ENCODE measurements at places on chromosomes 2 and 18.

DNA sequence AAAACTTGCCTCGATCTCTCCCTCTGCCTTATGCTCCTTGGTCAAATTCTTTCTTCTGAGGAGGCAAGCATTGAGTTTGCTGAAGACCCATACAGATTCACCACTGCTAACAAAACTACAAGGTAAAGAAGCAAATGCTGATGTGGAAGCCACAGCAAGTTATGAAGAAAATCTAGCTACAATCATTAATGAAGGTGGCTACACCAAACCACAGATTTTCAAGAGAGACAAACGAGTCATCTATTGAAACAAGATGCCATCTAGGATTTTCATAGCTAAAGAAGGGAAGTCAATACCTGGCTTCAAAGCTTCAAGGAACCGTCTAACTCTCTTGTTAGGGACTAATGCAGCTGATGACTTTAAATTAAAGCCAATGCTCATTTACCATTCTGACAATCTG is 203.2 kb downstream of the METTL4 start:
- ATAC-seq = no peak

- no peak for ATAC-seq
Observed at GRCh38 chr2:8403876-8404275, 278.0 kb upstream of the ID2 start.

DNA sequence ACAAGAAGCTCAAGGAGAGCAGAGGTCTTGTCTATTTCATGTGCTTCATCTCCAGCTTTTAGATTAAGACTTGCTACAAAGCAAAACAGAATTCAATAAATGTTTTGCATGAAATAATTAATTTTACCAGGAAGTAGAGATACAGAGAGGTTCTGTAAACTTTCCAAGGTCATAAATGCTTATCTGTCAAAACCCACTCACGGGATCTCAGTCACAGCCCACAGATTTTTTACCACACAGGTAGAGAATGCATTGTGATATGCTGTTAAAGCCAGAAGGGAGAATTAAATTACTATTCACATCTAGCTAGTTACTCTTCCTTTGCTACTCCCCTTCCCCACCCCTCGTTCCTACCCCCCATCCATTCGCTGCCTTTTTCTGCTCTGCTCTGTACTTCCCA is 205.5 kb downstream of the DNAH7 start:
- ATAC-seq = no peak

- no peak for ATAC-seq
Observed at GRCh38 chr18:48819276-48819675, 131.5 kb downstream of the SMAD7 start.

DNA sequence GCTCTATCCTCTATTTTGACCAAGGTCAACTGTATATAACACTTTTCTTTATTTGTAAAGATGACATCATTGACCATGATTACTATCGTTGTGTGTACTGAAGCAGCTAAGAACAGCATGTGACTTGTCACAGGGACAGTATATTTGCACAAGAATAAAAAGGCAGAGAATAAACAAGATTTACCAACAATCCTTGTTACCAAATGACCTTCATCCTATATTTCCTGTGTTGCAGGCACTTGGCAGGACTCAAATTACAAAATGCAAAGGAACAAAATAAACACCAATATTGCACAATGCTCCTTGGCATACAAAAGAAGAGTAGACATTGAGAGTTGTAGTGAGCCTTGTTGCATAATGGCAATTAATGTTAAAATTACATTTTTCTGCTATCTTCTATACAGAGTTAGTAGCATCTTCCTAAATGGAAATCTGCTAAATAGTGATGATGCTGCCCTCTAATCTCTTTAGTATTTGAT is 61.8 kb downstream of the RFTN2 start:
- ATAC-seq = no peak

- ATAC-seq = no peak
Observed at GRCh38 chr2:227183657-227184367, 19.4 kb downstream of the COL4A3 start.

DNA sequence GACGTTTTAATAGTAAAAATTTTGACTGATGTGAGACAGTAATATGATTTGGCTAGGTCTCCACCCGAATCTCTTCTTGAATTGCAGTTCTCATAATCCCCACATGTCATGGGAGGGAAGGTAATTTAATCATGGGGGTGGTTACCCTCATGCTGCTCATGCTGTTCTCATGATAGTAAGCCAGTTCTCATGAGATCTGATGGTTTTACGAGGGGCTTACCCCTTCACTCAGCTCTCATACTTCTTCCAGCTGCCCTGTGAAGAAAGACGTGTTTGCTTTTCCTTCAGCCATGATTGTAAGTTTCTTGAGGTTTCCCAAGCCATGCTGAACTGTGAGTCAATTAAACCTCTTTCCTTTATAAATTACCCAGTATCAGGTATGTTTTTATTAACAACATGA is 327.0 kb upstream of the CDH7 start:
- no peak for ATAC-seq

DNA sequence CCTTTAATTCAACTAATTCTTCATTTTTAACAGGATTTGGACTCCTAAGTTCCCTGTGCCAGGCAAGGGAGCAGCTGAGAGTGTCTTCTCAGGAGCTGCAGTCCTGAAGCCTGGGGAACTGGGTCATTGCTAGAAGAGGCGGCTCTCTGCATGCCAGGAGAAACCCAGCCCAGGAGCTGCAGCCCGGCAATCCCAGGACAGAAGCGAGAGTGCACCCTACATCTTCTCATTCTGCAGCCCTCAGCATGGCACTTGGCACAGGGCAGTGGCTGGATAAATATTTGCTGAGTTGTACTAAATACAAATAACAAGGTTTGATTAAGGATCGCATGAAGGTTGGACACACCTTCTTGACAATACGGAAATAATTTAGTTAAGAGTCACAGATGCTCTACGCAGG is 244.9 kb upstream of the PXDN start:
- ATAC-seq = no peak

- no peak for ATAC-seq
Observed at GRCh38 chr18:56575819-56576663, 62.4 kb downstream of the TXNL1 start.

DNA sequence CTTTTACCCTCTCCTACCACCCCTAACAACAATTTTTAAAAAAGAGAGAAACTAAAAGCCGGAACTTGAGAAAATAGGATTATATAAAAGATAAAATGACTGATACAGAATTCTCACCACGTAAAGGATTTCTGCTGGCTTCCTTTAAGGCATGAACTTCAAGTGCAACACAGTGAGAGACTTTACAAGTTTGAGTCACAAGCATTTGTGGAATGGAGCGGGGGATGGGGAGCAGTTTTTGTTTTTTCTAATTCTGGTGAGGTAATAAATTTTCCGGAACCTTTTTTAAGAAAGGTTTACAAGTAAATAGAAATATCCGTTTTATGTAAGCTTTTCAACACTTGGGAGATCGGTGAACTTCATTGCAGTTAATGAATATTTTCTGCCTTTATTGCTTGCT is 1.8 kb upstream of the CDH2 start:
- no peak for ATAC-seq

GRCh38 chr2:7165736-7166135 is 248.5 kb downstream of the RNF144A start:
- no peak for ATAC-seq

DNA sequence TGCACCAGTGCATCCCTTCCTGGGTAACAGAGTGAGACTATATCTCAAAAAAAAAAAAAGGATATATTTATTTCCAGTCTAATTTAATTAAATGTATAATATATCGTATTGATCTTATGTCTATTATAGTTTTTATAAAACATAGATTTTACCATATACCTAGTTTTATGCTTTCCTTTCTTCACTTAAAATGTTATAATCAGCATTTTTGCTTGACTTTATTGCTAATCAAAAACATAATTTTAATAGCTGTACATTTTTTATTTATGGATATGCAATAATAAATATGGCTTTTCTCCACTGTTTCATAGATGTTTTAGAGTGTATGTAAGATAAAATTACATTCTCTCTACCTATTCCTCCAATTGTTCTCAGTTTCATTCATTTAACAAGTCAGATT is 958.0 kb downstream of the EPHA4 start:
- ATAC-seq = no peak

GRCh38 chr2:230254152-230254881 is 28.8 kb downstream of the SP140 start:
- ATAC-seq = no peak

- no peak for ATAC-seq
Observed at GRCh38 chr2:108553209-108553919, 19.1 kb downstream of the LIMS1 start.

DNA sequence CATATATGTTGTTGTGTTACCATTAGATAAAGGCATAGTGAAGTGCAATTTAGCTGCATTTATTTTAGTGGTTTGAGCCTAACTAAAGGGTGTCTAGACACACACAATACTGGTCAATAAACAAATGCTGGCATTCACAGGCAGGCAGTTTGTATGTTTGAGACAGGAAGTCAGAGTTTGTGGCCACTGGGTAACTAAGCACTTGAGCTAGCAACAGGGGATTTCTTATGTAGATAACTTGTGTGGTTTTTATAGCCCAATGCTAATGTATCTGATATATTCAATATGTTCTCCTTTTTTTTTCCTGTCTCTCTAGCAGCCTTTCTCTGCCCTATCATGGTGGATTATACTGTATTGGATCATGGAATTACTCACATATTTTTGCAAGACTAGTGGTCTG is 38.1 kb downstream of the LRRTM4 start:
- ATAC-seq = no peak

- ATAC-seq = no peak
Observed at GRCh38 chr2:145020694-145021093, 500.8 kb upstream of the ZEB2 start.

DNA sequence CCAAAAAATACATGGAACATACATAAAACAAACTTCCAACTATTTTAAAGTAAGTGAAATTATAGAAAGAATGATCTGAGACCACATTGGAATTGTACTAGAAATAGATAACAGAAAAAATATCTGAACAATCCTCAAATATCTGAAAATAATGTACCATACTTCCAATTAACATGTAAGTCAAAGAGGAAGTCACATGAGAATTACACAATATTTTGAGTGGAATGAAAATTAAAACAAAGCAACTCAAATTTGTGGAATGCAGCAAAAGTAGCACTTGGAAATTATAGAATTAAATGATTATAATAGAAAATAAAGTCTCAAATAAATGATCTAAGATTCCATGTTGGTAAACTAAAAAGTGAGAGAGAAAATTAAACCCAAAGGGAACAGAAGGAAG is 38.3 kb upstream of the CTIF start:
- ATAC-seq = no peak

DNA sequence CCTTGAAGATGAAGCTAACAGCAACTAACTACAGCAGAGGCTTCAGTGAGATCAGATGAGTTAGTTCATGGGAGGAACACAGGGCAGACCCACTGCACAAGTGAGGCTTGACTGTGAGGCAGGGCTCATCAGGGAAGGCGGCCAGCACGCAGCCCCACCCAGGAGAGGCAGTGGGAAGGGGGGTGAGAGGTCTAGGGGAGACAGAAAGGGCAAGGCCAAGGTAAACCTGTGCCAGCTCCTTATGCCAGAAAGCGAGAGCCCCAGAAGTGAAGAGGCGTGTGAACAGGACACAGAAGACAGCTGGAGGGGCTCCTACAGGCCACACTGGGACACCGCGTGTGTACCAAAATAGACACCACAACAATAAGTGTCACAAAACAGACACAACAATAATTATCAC is 48.6 kb downstream of the ANO7 start:
- ATAC-seq = no peak

DNA sequence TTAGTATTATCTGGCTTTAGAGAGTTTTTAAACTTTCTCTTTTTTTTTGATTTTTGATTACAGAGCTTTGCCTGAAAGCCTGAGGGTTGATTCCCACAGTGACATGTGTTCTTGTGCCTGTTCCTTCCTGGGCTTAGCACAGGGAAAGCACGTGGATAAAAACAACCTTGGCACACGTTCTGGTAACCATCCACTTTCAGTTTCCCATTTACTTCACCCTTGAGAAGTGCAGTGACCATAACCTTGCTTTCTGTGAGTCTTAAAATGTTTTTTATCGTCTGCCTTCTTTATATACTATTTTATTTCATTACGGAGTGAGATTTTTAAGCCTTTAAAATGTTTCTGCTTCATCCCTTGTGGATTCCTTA is 11.5 kb downstream of the CD226 start:
- no peak for ATAC-seq

DNA sequence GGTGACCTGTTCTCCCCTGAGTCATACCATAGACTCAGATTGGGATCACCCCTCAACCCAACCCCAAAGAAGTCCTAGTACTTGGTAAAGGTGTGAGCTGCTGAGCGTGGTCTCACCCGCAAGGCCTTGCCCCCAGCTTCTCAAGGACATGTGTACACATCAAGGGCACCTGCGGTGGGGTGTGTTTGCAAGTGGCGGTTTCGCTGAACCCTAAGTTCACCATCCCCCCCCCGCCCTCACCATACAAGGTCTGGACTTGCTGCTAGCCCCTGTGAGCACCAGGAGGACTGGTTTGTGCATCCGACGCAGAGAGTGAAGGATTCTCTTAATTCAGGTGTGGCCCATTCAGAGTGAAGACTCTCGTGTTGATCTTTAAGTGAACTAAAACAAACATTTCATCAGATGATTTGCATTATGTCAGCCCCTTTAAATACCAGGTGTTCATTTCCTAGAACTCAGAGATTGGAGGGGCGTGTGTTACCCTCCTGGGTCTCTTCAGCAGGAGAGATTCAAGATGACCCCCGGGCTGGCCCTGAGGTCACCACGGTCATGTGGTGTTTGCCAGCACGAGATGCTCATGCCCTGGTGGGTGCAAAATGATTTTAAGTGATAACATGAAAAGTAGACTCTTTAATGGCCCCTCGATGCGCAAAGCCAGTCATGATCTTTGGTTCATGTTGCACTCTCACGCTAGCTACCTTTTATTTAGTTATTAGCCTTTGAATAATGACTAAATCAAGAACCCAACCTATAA is 27.8 kb downstream of the MTERF4 start:
- ATAC-seq = no peak

DNA sequence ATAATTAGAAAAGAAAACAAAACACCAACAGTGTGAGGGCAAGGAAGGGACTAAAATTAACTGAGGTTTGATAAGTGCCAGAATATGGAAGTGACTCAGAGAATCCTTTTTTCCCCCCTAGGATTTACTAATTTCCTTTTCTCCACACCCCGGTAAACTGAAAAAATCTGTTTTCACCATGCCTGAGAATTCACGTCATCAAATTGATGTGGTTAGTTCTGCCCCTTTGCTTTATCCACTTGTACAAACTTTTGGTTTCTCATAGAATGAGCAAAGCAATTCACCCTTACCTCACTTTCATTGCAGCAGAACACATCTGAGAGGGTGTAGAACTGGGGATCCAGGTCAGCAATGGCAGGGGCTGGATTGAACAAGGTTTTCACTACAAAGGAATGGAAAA is 57.8 kb downstream of the RBKS start:
- no peak for ATAC-seq

GRCh38 chr2:2501454-2502200 is 170.6 kb upstream of the MYT1L start:
- no peak for ATAC-seq
